ENCODE measurements at places on chromosomes 2 and 18.

DNA sequence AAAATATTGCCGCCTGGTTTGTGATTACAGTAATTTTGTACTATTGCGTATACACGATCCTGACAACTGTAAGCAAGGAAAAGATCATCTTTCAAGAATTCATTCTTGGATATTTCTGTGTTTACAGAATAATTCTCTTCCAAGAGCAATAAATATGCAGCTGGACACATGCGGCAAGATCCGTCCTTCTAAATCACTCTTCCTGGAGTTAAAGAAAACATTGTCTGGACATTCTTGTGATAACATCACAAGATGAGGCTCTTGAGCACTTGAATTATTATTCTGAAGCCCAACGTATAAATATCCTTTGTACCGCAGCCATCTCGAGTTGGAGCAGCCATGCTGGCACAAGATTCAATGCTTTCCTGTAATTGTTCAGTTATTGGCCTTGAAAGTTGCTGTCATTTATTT, 9.9 kb downstream of the FHL2 start:
- no peak for DNase-seq

- no peak for DNase-seq
Observed at GRCh38 chr18:23619388-23619881, 33.1 kb upstream of the NPC1 start.

- DNase-seq, result no peak
Observed at GRCh38 chr18:32093523-32093922, 1.8 kb downstream of the RNF138 start.

DNA sequence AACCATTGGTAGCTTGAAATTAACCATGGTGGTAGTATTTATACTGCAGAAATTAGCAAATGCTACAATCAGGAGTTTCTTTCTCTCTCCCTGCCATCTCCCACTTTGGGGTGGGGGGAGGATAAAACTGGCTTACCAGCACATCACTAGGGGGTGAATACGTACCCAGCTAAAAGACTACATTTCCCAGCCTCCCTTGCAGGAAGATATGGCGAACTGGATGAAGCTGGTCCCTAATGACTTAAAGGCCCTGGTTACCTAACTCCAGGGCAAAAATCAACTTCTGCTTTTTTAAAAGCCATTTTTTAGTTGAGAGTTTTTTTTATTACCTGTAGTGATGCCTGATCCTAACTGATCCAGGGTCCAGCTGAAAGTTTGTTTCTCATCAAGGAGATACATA, 70.3 kb upstream of the RAB12 start:
- DNase-seq, result no peak

GRCh38 chr2:10981941-10982431, 70.3 kb downstream of the KCNF1 start:
- no peak for DNase-seq

- DNase-seq, result no peak
Observed at GRCh38 chr2:133223226-133223625, 345.0 kb downstream of the NCKAP5 start.

DNA sequence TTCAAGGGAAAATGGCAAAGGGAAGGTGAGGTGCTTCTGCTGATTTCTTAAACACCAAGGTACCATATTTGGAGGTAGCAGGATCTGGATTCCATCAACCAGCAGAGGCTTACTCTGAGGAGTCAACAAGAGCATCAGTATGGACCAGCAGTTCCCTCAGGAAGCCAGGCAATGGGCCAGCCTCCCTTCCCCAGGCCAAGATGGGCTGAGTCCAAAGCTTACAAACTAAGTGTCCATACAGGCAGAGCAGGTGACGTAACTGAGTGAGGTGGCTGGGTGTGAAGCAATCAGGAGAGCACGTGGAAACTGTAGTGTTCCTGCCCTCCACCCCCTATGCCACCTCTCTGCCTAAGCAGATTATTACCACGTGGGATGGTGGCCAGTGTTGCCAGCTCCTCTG, 134.2 kb upstream of the HNRNPA3 start:
- DNase-seq, result no peak

DNA sequence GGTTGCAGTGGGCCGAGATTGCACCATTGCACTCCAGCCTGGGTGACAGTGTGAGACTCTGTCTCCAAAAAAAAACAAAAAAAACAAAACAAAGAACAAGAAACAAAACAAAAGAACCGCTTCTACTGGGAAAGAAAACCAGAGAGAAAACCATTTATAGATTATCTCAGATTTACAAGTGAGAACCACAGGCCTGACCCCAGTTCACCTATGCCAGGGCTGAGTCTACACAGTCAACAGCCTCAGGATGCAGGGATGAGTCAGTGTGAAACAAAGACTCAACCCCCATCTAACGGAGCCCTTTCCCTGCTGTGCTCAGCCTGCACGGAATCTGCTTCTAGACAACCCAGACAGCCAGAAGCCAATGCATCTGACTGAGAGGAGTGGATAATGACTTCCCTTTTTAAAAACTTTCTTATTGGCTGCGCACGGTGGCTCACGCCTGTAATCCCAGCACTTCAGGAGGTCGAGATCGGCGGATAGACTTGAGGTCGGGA, 25.5 kb upstream of the YWHAQ start:
- DNase-seq, result no peak

- DNase-seq, result no peak
Observed at GRCh38 chr2:55581874-55582547, 35.4 kb downstream of the PPP4R3B start.

GRCh38 chr2:239236043-239236807, 164.6 kb downstream of the HDAC4 start:
- DNase-seq, result no peak

GRCh38 chr2:20519309-20519708, 72.4 kb downstream of the RHOB start:
- DNase-seq, result no peak

GRCh38 chr2:237126519-237127174, 41.0 kb downstream of the COPS8 start:
- DNase-seq, result no peak

DNA sequence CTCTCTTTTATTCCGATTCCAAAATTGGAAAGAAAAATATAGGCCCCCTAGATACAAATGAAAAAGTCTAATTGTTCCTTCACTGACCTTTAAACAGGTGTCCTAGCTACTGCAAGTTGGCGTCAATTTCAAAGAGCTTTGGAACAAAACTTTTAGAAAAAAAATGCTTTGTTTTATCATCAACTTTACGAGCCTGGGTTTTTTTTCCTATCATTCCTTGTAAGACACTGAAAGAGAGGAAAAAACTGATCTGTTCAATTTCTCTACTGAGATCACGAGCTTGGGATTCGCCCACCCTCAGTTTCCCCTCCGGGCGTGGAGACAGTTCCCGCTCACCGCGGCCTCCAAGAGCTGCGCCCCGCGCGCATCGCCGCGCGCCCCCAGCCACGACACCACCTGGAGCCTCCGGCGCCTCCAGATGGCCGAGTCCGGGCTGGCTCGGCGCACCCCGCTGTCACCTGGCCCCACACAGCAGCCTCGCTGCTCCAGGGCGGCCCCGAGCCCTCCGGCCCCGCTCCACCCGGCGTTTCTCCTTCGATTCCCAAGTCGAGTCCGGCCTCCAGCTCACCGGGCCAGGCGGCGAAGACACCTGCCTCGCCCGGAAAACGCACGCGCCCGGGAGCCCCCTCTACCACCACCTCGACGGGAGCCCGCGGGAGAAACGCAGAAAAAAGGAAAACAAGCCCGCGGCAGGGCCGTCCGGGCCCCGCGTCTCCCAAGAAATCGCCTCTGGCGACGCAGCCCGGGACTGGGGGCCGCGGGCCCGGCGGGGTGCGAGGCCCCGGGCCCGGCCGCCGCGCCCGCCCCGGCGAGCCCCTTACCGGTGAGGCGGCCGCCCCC, 656 bp downstream of the TBC1D8 start:
- DNase-seq, result peak; percentile 12

DNA sequence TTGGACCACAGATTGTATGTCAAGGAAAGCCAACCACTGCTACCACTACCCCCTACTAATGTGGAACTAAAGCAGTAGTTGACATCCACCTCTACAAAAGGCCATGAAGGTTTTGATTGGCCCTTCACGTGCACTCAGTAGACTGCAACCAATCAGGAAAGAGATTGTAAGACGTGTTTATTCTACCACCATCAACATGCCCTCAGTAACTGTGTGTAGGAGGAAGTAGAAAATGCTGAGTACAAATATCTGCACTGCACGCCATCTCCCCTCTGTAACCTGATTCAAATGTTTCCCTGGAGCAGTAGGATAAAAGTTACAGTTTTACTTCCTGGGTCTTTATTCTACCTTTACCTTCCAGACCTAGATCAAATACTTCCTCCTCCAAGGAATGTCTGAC, 2.9 kb upstream of the CASP10 start:
- no peak for DNase-seq

GRCh38 chr18:46324087-46324955, 220.1 kb downstream of the HAUS1 start:
- no peak for DNase-seq

- no peak for DNase-seq
Observed at GRCh38 chr2:96762529-96763311, 2.0 kb downstream of the CNNM4 start.

DNA sequence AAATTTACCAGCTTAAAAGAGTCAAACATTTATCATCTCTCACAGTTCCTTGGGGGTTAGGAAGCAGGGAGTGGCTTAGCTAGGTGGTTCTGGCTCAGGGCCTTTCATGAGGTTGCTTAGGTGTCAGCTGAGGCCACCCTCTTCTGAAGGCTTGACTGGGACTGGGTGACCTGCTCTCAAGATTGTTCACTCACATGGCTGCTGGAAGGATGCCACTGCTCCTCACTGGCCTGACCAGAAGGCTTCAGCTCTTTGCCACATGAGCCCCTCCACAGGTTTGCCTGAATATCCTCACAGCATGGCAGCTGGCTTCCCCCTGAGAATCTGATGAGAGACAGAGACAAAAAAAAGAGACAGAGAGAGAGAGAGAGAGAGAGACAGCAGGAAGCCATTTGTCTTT, 17.3 kb upstream of the RNF152 start:
- DNase-seq, result no peak

DNA sequence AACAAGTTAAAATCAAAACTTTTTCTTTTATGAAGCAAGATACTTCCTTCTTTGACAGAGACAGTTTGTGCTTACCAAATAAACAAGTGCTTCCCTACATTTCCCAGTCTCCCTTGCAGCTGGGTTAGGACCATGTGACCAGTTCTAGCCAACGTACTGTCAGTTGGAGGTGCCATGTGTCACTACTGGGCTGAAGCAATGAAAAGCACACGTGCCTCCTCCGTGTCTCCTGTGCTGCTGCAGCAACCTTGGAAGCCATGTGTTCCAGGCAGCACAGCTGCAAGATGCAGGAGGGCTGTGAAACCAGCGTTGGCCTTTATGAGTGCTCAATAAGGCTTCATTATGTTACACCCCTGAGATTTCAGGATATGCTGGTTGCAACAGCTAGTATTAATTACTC, 93.2 kb downstream of the DHRS9 start:
- DNase-seq, result no peak

GRCh38 chr2:73930386-73930785, 3.7 kb downstream of the DGUOK start:
- no peak for DNase-seq

DNA sequence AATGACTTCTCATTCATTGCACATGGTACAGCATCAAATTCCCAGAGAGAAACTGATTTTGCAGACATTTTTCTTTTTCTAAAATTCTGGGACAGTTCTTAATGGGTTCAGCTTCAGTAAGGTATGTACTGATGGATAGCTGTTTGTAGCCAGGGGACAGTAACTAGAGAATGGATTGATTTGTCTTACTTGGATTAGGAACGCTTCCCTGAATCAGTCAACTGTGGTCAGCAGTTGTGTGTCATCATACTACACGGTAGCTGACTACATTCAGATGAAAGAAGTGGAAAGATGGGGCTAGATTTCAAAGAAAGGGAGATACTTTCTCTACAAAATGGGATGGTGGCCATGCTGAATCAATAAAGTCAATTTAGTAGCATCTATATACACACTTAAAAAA, 431.4 kb downstream of the GRB14 start:
- no peak for DNase-seq

- DNase-seq, result no peak
Observed at GRCh38 chr18:13309748-13310670, 91.4 kb downstream of the LDLRAD4 start.

- DNase-seq, result peak; percentile 50
Observed at GRCh38 chr2:51795248-51795888, 763.4 kb upstream of the NRXN1 start.

DNA sequence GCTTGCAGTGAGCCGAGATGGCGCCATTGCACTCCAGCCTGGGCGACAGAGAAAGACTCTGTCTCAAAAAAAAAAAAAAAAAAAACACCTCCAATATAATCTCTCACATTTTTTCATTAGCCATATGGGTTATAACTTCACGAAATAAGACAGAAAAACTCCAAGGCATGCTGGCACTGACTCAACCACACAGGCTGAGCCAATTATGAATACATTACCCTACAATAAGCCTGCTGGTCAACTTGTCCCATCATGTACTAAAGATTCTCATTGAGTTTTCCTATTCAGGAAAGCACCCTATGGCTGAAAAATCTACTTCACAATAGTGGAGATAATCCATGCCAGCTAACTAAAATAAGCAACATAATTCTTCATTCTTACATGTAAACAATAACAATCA, 12.8 kb upstream of the MAP3K20 start:
- no peak for DNase-seq

DNA sequence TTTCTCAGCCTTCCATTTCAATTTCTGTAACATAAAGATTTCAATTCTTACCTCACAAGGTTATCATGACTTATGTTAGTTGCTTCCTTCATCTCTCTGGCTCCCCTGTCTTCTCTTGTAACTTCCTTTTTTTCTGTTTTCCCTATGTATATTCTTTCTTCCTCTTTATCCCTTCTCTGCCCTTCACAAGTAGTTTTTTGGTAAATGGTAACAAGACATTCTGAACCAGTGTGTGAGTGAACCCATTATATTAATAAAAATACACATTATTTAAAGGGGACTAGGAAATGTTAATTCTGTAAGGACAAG, 8.4 kb downstream of the ACSL3 start:
- no peak for DNase-seq
